Activated gamma-delta T cell treated with Interleukin-2 at 50 U/mL for 16 hours (primary cell): ENCODE measurements at places on chromosomes 6 and 20.

DNA sequence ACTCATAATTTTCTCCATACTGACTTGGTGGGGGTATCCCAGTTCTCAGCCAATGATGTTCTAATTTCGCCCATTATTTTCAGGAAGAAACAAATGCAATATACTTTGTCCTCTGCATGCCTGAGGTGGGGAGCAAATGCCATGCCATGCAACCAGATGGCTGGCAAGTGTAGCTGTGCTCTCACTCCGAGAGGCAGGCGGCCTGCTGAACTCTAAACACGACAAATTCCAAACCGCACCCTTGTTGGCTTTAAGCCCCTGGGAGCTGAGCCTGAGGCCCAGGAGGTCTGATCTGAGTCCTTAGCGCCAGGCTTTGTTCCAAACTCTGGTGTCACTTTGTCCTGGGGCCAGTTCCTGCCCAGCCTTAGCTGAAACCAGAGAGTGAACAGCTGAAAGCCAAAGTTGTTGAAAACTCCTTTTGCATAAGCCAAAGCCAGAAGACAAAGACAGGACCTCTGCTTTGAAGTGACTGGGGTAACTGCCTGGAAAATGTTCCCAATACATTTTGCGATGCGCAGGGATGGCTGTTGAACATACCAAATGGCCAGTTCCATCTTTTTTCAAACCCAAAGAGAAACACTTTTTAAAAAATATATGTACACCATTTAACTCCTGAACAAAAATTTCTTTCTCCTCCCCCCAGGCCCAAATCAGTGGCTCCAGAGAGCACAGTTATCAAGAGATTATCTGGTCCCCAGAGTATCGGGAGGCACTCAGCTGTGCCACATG, 46.2 kb downstream of the TTI1 start:
- no peak for DNase-seq

DNA sequence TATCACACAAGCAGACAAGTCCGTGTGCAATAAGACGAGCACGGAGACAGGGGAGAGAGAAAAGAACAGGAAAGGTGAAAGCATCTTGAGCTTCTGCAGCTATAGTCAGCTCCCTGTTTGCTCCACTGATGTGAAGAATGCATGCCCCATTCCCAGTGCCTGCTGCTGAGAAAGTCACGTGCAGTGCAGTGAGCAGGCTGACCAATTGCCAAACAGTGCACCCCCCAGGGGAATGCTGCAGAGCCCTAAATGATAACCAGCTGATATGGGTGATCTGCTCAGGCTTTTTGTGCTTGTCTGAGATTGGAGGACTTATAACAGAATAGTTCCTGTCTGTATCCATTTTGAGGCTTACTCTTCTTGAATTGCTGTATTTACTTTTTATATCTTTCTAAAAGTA, 121.5 kb downstream of the PACRG start:
- DNase-seq: no peak

DNA sequence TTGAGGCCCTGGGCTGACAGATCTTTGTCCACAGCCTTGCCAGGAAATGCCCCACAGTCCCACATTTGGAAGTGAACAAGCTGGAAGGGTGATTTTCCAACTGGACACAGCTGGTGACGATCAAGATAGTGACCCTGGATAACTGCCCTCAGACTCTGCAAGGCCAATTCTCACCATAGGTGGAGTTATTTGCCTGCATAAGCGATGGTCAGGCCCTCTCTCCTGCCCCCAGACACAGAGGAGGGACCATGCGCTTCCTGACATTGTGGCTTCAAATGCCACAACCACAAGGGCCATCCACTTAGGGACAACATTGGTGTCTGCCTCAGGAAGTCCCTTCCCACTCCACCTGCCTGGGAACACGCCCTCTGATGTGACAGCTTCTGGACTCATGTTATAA, 96.0 kb downstream of the JPH2 start:
- DNase-seq: no peak

DNA sequence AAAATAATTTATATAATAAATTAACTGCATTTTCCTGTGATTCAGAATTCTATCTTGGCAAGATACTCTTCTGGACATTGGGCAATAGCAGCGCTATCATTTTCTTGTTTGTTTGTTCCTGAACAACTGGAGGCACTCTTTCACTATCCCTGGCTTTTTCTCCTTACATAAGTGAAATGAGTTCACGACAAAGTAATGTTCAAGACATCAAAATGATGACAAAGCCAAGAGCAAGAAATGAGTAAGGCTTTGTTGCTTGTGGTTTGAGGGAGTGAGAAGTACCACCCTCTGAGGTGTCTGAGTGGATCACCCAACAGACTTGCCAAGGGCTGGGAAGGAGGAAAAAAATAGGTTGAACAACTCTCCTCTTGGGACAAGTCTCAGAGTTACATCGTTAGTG, 466.6 kb upstream of the JAG1 start:
- no peak for DNase-seq

GRCh38 chr6:150641398-150642139, 41.9 kb downstream of the PLEKHG1 start:
- DNase-seq: no peak

GRCh38 chr6:5567890-5568289, 306.6 kb downstream of the FARS2 start:
- DNase-seq: no peak

DNA sequence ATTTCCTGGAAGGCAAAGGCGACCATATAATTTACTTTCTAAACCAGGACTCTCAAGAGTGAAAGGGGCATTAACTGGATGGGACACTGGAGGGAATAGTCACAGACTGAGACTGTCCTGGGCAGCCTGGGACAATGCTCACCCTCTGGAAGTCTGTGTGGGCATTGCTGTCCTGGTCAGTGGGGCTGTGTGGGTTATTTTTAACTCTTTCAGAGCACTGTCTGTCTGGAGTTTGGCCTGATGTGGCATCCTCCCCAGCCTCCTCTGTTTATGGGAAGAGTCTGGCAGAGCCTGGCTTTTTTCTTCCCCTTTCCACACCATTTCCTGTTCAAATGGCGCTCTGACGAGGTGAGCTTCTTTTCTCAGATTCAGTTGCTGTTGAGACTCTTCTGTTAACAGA, 11.7 kb downstream of the DAAM2 start:
- DNase-seq: no peak

DNA sequence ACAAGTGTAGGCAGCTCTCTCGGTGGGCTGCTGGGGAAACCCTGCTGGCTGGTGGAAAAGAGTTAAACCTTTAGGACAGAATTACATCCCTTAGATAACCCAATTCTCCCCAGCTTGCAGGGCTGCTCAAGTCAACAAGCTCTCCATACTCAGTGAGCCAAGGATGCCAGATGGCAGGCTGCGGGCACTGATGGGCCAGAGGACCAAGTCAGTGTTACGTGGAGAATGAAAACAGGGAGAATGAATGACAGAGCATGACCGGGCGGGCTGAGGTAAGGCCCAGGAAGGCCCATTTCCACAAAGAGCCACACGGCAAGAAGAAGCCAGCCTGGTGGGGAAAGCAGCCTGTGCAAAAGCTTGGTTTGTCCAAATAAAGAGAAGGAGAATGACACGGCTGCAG, 58.7 kb upstream of the CD93 start:
- DNase-seq: no peak

DNA sequence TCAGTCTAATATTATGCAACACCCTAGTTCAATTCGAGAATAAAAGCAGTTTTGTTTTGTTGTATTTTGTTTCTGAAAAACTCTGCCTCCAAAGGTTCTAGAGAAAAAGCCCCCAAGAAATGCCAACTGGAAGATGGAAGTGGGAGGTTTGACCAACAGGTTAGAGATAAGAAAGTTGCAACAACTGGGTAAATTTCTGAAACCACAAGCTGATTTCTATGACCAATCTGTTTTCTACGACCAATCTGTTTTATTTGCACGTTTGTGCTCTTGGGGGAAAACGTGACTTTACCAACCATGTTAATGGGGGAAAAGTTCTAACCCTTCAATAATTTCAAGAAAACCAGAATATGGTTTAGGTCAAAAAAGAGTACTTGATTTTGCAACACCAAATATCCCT, 173.2 kb downstream of the PDE7B start:
- DNase-seq: no peak

DNA sequence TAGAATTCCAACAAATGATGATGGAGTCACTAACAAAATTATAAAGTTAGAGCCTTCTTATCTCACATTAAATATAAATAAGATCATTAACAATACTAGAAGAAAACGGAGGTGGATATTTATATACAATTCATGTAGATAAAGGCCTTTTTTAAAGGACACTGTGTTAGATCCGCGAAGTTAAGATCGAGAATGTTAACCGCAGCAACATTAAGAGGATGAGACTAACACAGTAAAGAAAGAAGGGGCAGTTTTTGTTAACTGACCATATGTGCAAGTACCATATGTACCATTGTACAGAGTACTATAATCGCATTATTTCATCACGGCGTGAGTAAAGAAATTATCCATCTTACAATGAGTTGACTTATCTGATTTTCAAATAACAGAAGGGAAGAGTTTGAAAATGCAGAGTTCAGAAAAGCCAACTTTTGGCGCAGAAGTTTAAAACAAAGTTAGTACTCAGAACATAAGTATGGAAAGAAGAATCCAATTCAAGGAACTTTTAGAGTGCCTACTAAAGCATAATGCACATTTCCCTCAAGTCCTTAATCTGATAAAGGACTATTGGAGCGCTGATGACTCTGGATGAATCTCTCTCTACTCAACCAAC, 1.4 kb downstream of the FBXL4 start:
- no peak for DNase-seq

DNA sequence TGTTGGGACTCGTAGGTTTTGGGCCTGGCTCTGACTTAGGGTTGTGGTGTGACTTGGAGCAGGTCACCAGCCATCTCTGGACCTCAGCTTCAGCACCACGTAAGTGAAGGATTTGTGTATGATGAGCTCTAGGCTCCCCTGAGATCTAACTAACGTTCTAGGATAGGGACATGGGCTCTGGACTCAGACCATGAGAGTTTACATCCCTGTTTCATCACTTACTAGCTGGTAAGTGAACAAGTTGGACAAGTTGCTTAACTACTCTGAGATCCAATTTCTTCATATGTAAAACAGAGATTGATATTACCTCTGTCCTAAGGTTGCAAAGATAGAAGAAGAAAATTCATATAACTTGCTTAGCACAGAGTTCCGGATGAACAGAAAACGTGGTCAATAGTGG, 20.3 kb upstream of the PNPLA1 start:
- DNase-seq: no peak

DNA sequence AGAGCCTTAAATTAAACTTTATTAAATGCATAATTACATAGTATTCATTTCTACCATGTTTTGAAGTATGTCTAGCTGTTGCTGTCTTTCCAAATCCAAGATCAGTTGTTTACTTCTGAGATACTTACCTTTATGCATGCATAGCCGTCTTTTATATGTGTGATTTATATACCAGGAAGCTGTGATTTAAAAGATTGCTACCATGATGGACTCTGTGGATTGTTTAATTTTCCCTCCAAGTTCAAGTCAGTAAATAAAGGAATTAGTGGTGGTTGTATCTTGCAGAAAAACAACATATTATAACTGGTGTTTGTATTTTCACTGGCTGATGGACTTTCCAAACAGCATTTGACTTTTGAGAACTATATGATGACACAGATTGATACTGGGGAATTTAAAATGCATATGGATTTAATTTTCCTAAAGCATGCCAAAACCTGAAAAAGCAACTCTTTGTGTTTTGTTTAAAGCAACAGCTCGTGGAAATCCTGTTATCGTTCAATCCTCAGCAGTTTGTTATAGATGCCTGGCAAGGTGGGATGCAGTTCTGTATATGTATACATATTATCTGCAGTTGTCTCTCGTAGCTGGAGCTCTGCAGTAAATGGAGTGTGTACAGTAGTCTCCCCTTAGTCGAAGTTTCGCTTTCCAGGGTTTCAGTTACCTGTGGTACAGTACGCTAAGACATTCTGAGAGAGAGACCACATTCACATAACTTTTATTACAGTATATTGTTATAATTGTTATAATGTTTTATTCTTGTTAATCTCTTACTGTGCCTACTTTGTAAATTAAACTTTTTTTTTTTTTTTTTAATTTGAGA, 77.1 kb downstream of the CBFA2T2 start:
- no peak for DNase-seq

GRCh38 chr20:42134265-42135098, 516.3 kb upstream of the CHD6 start:
- DNase-seq: no peak

DNA sequence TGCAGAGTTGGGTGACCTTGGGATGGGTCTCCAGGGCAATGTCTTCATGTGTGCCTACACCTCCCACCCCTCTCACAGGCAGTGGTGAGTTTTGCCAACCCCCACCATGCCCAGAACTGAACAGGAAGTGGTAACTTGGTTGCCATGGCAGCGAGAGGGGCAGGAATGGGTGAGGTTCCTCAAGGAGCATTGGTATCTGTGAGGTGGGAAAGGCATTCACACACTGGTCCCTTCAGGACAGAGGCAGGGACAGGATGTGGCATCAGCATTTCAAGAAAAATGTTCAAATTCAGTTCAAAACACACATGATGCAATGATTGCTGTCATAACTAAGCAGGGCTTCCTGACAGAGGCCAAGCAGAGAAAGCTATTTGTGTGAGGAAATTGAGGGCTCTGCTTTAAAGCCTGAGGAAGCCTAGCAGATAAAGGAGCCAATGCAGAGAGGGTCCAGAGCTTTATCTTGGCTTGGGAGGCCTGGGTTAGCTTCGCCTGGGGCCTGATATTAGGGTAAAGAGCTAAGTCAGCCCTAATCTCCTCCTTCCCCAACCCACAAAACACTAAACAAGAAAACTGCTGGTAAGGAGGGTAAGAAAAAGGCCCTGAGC, 551 bp downstream of the TREML2 start:
- peak; percentile 51 for DNase-seq

DNA sequence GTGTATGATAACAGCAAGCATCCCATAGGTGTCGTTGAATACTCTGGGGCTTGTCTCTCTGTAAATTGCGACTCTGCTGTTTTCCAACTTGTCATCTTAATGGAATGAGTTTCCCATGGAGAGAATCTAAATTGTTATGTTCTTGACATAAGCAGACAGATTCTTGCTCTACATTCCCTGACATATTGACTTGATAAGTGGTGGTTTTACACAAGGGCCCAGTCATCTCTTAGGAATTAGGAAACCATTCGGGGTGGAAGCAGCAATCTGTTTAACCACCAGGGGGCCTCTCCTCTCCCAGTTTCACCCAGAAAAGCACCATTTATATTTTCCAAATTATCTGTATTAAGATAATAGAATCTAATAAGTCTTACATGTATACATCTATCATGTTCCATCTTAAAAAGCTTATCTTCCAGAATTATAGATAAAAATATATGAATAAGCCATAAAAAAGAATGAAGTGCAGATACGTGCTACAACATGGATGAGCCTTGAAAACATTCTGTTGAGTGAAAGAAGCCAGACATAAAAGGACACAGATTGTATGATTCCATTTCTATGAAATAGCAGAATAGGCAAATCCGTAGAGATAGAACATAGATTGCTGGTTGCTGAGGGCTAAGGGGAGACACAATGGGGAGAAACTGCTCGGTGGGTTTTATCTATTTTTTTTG, 23.1 kb upstream of the MROH8 start:
- DNase-seq: no peak

DNA sequence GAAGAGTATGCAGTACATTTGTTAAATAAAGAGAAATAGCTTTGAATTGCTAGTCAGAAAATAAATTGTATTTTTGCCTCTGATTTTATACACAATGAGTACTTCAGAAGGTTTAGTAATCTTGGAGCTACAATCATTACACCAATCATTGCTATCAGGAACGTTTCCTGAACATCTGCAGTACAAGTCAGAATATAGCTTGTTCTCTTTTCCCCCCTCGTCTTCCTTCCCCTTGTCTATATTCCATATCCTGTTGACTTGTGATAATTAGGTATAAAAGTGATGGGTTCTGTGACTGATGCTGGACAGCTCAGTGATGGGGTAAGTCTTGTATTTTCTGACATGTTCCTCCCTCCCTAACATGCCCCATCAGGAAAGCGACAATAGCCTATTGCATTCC, 94.0 kb downstream of the AHI1 start:
- DNase-seq: no peak

GRCh38 chr6:117034971-117035370, 157.9 kb downstream of the RFX6 start:
- DNase-seq: no peak
